Stomach (tissue), 19 donors: ENCODE measurements at places on chromosomes 7 and 10. TPM values are rescaled to one million over a fixed set of nuclear protein-coding genes. Genes with fewer than 3 reads are reported as not detected.

Gene AZGP1
- total RNA-seq = 92.3 TPM

Gene ACADSB
- total RNA-seq = 12.9 TPM

Gene PAPSS2
- total RNA-seq = 17.3 TPM

Gene SNX10
- total RNA-seq = 5.3 TPM

Gene TMEM130
- total RNA-seq = 0.29 TPM

Gene MYL10
- total RNA-seq = not detected

DNA sequence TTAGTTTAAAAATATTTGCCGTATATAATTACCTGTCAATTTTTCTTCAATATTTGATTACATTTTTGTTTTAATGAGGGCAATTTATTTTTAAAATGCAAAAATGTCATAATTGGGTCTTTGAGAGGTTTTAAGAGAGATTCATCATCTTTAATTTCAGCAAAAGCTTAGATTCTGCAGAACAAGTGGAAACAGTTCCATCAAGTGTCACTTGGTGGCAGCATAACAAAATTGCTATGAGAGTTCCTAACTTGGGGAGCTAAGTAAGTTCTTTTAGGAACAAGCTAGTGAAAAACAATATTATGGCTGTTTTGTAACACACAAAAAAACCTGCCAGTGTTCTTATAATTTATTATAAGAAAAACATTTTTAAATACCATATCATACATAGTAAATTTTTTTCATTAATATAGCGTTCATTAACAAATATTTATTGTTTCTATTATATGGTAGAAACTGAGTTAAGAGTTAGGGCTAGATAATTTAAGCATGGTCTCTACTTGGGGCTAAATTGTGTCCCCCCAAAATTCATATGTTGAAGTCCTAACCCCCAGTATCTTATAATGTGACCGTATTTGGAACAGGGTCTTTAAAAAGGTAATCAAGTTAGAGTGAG lies 155.2 kb downstream of the MAGI2 start:
- H3K27me3 ChIP-seq = no peaks in the 10 kb centered on the region
- H3K27ac ChIP-seq = no peak overlapping the region
- peaks cover 6% of the 10 kb centered on the region for H3K4me1 ChIP-seq
- DNase-seq = no peak
- no peaks in the 10 kb centered on the region for H3K36me3 ChIP-seq
- H3K4me3 ChIP-seq = no peak overlapping the region

DNA sequence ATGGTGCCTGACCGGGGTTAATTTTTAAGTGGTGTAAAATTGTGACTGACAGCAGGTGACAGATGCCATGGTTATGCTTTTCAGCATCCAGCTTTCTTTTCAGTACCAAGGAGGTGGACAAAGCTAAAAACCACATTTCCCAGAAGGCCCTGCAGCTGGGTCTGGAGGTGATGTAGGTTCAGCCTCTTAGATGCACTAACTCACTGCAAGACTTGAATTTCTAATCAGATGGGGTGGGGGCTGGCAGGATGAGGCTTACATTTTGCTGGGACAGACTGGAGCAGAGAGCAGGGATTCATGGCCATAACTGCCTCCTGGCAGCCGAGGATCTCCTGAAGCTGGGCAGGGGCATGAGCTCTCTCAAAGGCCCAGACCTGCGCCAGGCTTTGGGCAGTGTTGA lies 52.4 kb downstream of the PDIA4 start:
- no peak for DNase-seq
- no peak overlapping the region for H3K27ac ChIP-seq
- H3K4me1 ChIP-seq = no peaks in the 10 kb centered on the region
- H3K27me3 ChIP-seq = peaks cover 3% of the 10 kb centered on the region
- no peaks in the 10 kb centered on the region for H3K36me3 ChIP-seq

DNA sequence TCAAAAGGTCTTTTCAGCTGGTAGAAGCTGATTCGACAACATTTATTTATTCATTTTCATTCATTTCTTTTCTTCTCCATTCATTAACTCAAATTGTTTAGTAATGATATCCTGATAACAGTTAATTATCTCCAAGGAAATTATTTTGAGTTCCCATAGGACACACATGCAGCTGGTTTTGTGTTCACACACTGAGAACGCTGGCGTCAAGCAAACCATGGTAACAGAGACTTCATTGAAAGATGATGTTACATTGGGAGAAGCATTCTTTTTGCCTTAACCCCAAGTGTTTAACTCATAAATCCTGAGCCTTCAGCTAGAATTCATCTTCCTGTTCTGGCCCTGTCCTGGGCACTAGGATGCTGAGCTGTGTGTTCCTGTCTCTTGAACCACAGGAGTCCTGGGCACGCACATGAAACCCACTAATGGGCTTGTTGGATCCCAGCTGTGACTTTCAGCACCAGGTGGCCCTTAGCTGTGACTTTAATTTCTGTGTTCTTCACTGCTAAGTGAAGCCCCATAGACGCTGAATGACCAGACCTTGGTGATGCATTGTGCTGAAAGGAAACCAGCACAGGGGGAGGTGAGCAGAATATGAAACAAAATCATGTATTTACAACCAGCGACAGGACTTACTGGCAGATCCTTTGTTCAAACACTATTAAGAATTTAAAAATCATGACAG lies 121.5 kb upstream of the PRSS58 start:
- H3K27ac ChIP-seq = no peak overlapping the region
- no peaks in the 10 kb centered on the region for H3K27me3 ChIP-seq
- no peak for DNase-seq
- H3K36me3 ChIP-seq = no peaks in the 10 kb centered on the region
- H3K4me3 ChIP-seq = no peak overlapping the region

- H3K4me1 ChIP-seq = no peaks in the 10 kb centered on the region
- H3K4me3 ChIP-seq = no peak overlapping the region
- DNase-seq = no peak
- H3K27ac ChIP-seq = no peak overlapping the region
- H3K36me3 ChIP-seq = no peaks in the 10 kb centered on the region
- no peaks in the 10 kb centered on the region for H3K27me3 ChIP-seq
Observed at GRCh38 chr7:40527723-40528122, 392.9 kb downstream of the SUGCT start.

GRCh38 chr7:81819861-81820260 lies 50.0 kb upstream of the HGF start:
- no peaks in the 10 kb centered on the region for H3K27me3 ChIP-seq
- no peak for DNase-seq
- no peak overlapping the region for H3K4me3 ChIP-seq
- H3K36me3 ChIP-seq = no peaks in the 10 kb centered on the region

DNA sequence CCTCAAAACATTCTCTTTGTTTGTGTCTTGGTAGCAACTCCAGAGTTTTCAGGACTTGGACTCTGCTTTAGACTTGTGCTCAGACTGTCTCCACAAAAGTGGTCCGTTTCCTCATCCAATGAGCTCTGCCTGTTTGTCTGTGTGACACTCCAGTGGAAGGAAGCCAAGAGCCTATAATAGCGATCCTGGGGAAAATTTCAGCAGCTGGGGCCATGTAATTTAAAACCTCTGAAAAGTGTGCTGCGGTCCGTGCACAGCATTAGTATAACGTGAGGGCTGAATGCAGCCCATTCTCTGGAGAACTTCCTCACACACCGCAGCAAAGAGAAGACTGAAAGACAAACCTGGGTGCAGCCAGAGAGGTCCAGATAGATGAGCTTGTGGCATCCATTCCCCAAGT lies at the start of gene LRRC17:
LRRC17 (plus strand) TSS at position 259 of the 400 bp plus-strand sequence. CDS start 20,914 bp downstream, outside the sequence.
- no peaks in the 10 kb centered on the region for H3K27me3 ChIP-seq
- H3K27ac ChIP-seq = no peak within 1 kb of the TSS
- H3K4me3 ChIP-seq = peak within 1 kb of the TSS; percentile 7
- peaks cover 27% of the 10 kb centered on the region for H3K4me1 ChIP-seq

- H3K27me3 ChIP-seq = no peaks in the 10 kb centered on the region
- H3K4me1 ChIP-seq = peaks cover 7% of the 10 kb centered on the region
- H3K27ac ChIP-seq = no peak overlapping the region
- no peaks in the 10 kb centered on the region for H3K36me3 ChIP-seq
Observed at GRCh38 chr10:15163253-15163828, 5.2 kb downstream of the NMT2 start.

GRCh38 chr10:130464426-130464825 lies 328.2 kb downstream of the GLRX3 start:
- no peaks in the 10 kb centered on the region for H3K27me3 ChIP-seq
- no peak overlapping the region for H3K27ac ChIP-seq
- DNase-seq = no peak
- H3K36me3 ChIP-seq = no peaks in the 10 kb centered on the region

DNA sequence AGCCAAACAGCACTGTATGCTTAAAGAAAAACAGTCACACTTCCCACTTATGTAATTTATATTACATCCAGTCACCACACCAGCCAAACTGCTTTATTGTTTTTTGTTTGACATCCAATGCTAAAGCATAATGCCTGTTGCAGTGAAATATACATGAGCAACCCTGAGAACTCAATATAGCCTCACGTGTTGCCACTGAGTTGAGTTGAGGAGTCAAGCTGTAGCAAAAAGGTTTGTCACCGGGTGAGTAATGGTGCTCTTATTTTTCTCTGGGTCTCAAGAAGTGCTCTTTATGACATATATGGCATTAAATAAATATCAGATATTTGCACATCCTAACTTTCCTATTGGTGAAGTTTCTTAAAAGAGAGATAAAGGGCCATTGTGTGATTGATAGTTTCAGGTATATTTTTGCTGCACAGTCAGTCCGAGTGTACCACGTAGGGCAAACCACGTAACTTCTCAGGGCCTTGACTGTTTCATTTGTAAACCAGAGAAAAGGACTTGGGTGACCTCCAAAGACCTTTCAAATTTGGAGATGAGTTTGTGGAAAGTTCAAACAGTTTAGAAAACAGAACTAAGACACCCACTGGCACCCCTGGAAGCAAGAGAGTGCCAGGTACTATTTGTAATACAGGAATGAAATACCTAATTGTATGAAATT lies 168.5 kb downstream of the CFTR start:
- no peaks in the 10 kb centered on the region for H3K27me3 ChIP-seq
- DNase-seq = no peak
- no peak overlapping the region for H3K4me3 ChIP-seq
- no peaks in the 10 kb centered on the region for H3K36me3 ChIP-seq

DNA sequence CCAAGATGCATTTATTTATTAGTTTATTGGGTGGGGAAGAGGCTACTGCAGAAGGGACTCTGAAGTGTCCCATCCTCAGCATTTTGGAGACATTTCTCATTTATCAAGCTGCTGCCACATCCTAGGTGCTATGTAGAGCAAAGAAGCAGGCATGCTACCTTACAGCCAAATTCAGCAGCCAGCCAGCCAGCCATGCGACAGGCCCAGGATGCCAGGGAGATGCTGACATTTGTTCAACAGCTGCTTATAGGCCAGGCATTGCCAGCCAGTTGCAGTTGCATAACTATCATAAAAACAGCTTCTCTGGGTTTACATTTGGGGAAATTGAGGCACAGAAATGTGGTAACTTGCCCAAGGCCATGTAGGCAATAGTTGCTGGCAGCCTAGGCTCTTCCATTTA lies 2.3 kb downstream of the SLC29A3 start:
- H3K36me3 ChIP-seq = peaks cover 40% of the 10 kb centered on the region
- H3K4me1 ChIP-seq = peaks cover 27% of the 10 kb centered on the region
- H3K27ac ChIP-seq = no peak overlapping the region
- no peak overlapping the region for H3K4me3 ChIP-seq
- no peak for DNase-seq

DNA sequence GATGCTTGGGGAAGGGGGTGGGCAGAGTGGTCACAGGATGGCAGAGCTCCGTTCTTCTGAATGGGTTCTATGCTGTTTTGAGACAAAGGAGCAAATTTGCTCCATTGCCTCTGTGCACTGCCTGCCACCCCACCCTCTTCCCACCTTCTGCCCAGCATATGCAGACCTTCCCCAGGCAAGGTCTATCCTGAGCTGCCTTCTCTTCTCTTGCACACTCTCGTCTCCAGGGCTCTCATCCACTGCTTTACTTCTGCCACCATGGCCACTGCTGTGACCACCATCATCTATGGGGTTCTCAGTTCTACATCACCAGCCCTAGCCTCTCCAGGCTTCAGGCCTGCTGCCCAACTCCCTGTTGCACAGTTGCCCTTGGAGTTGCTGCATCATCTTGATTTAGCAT lies 230.4 kb downstream of the TMEM178B start:
- no peak overlapping the region for H3K4me3 ChIP-seq
- H3K4me1 ChIP-seq = no peaks in the 10 kb centered on the region
- no peaks in the 10 kb centered on the region for H3K27me3 ChIP-seq
- no peak overlapping the region for H3K27ac ChIP-seq
